Skeletal muscle cell (primary cell): ENCODE measurements at places on chromosomes 7 and 10.
A peak's percentile ranks its signal among the peaks of the same experiment; 100 is the strongest.

GRCh38 chr10:35423505-35424306 lies 87.4 kb downstream of the CCNY start:
- no peak for DNase-seq

DNA sequence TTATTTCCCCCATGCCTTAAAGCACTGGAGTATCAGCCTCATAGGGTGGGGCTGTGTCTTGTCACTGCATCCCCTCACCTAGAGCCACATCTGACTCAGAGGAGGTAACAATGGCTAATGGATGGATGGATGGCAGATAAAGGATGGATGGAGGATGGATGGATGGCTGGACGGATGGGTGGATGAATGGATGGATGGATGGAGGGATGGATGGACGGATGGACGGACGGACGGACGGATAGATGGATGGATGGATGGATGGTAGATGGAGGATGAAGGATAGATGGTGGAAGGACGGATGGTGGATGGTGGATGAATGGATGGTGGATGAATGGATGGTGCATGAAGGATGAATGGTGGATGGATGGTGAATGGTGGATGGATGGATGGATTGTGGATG lies 77.2 kb downstream of the PDGFA start:
- DNase-seq = no peak

- DNase-seq = no peak
Measured at GRCh38 chr10:73032536-73032935, 64.1 kb downstream of the P4HA1 start.

DNA sequence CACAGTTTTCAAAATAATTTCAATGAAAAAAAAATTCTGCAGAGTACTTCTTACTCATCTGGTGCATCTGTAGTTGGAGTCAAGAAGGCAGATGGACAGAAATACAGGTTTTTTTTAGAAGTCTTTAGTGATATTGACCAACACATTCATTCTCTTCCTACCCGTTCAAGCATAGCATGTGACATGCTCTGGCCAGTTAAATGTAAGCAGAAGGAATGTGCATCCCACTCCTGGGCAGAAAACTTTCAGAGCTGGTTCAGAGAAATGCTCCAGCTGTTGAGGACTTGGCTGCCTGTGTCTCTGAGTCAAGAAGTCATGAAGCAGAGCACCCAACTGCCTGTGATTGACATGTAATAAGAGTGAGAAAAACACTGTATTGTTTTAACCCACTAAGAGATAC lies 665.3 kb upstream of the IGFBP3 start:
- DNase-seq = no peak

GRCh38 chr7:120014925-120015465 lies 258.0 kb upstream of the KCND2 start:
- no peak for DNase-seq

- no peak for DNase-seq
Measured at GRCh38 chr7:15916681-15917380, 230.3 kb upstream of the MEOX2 start.

DNA sequence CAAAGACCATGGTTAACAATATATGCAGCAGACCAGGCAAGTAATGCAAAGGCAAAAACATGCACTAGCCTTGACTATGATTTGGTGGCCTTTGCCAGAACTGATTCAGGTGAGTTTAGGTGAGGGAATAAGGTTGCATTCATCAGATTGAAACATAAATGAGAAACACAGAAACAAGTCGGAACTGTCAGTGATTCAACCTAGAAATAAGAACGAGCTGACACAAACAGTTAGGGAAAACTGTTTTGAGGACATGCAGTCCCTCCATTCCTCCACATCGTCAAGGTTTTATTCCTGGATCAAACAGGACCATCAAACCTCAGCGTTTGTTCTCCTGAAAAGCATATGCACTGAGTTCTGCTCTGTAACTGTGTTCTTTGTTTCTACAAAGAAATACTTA lies 1.8 kb downstream of the ZNF248 start:
- DNase-seq = no peak

GRCh38 chr10:80356989-80357850 lies 639 bp downstream of the DYDC2 start:
- no peak for DNase-seq

GRCh38 chr10:15035385-15036301 lies 8.1 kb upstream of the OLAH start:
- peak; percentile 84 for DNase-seq

DNA sequence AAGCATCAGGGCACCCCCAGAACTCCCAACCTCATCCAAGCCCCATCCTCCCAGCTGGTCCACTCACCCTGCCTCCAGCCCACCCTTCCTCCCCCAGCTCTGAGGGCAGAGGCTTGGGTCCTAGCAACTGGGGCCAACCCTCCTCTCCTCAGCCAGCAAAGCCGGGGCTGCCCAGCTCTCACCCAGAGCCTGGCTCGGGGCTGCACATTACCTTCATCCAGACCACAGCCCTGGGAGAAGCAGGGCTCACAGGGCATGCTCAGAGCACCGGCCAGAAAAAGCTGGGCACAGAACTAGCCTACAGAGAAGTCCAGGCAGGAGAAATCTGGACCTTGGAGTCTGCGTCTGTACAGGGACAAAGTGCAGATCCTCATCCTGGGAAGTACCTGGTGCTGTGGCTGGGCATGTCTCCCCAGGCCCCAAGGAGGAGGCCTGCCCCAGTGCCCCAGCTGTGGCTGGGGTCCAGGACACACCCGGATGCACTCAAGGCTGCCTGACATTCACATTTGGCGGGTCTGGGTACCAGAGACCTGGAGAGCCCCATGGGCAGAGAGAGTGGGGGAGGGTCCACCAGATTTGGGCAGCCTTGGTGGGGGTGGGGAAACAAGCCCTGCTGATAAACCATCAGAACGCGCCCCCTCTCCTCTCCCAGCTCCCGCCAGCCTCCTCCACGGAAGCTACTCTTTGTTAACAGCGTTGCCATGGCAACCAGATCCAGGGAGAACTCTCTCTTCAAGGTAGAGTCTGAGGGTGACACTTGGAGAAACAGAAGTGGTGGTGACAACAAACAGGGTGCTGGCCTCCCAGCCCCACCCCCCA lies 5.1 kb downstream of the RASGEF1A start:
- DNase-seq = no peak

GRCh38 chr7:132805766-132806165 lies 229.5 kb upstream of the PLXNA4 start:
- no peak for DNase-seq

DNA sequence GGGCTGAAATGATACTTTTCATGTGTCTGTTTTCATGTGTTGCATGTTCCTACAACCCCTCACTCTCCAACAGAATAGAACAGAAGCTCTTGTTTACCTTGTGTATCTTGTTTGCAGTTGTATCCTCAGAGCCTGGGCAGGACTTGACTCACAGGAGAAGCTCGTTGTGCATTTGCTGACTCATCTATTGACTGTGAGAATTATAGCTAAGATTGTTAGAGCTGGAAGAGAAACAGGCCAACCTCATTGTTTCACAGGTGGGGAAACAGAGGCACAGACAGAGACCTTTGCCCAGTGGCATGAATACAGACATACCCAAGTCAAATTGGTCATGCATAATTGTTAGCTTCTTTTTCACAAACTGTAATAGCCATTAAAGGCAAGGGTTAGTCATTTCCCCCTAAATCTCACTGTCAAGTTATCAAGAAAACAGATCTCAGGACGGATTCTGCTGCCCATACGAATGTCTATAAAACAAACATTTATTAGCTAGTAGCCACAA lies 4.6 kb upstream of the TSPAN15 start:
- DNase-seq = peak; percentile 51

GRCh38 chr7:153627323-153627722 lies 424.9 kb upstream of the DPP6 start:
- DNase-seq = no peak

- DNase-seq = no peak
Measured at GRCh38 chr7:39248041-39248691, 270.5 kb downstream of the POU6F2 start.

DNA sequence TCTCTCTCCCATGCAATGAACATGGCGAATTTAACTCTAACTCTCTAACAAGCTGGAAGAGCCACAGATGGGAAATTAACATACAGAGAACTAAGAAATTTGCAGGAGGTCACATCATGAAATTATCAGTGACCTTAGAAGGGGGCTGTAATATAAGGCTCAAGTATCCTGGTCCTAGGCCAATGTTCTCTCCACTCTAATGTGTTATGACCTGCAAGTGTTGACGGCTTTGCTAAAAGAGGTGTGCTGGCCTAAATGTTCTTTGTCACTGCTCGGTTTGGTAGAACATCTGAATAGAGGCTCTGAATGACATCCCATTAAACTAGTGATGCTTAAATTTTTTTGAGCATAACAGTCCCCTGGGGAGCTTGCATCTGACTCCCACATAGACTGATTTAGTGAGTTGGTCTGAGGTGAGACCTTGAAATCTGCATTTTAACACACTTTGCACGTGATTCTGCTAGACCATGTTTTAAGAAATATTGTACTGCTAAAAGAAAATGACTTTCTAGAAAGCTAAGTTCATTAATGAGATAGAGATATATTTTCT lies 129.3 kb downstream of the GFRA1 start:
- no peak for DNase-seq

- peak; percentile 72 for DNase-seq
Measured at GRCh38 chr10:43888586-43888985, 239.9 kb upstream of the ZNF32 start.

DNA sequence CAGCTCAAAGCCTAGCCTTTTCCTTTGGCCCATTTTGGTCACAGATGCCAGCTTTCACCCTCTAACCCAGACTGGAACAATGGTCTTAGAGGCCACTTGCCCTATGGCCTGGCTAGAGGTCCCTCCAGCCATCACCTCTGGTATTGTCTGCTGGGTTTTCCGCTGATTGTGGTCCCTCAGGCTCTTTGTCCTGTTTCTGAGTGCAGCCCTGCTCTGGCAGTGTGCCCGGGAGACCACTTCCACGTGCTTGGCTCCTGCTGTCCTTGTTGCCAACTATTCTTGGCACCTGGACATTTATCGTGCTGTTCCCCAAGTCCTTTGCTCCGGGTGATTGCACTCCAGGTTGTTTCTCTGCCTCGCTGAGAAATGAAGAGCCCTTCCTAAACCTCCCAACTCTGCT lies 53.3 kb upstream of the FAM180A start:
- no peak for DNase-seq

- DNase-seq = no peak
Measured at GRCh38 chr10:13376746-13377145, 28.7 kb upstream of the SEPHS1 start.

DNA sequence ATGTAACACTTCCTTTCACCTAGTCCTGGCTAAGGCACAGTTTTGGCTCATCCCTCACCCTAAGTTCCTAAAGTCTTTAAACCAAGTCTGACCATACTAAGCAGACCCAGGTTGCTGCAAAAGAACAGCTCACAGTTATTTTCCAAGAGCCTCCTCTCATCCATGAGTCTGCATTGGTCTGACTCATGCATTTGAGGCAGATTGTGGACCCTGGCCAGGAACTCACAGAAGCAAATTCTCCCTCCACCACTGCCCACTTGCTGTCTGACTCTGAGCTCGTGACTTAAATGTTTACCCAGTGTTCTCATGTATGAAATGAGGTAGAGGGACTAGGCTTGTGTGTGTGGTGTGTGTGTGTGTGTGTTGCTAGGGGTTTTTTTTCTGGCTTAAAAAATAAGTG lies 1272.8 kb downstream of the TYW1 start:
- DNase-seq = no peak

- DNase-seq = no peak
Measured at GRCh38 chr7:116210345-116211005, at the start of gene TES. TSS of gene TES (plus strand) at chr7:116210539. CDS start at chr7:116210708, 169 bp downstream.

GRCh38 chr7:49635800-49636199 lies 137.6 kb upstream of the VWC2 start:
- DNase-seq = no peak

DNA sequence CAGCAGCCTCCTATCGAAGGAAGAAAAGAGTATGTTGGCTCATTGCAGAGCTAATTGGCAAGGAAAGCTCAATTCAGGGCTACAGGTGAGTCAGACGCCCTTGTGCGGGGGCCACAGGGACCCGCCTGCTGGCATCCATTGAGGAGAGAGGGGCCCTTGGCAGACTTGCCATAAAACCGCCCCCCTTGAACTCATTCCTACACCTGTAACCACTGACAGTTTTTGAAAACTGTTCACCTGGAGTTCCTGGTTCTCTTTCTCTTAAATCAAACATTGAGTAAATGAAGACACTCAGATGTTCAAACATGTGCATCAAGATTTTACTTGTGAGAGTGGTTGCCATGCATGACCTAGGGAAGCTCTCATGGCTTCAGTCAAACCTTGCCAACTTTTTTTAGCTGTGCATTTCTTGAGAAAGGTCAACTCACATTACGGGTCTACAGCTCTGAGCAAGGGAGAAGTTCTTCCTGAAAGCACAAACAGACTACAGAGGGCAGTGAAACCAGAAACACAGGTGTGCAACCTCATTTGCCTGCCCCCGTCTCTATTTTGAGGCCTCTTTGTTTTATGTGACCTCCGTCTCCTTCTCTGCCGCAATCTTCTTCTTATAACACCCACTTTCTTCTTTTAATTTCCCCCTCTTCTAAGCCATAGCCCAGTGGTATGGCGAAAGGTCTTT lies 87.8 kb downstream of the TBXAS1 start:
- DNase-seq = no peak

DNA sequence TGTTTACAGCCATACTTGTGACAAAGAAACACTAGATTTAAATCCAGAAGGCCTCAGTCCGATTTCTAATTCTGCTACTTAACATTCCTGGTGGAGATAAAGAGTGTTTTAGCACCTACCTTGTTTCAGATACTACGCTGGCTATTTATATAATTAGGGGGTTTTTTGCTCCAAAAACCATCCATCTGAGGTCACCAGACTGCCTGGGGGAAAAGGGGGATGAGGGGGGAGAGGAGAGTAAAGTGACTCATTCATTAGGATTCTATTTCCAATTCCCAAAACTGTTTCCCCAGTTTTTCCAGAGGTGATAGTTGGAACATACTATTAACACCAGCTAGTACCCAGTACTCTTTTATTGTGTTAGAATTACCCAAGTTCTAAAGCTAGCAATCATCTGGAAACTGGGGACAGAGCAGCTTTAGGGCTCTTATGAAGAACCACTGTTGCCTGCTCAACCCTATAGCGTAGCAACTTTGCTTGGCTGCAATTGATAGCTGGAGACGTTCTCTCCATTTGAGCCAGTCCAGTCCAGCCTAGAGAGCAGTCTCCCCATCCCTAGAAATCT lies 6.6 kb downstream of the GCC1 start:
- DNase-seq = no peak

GRCh38 chr7:106747804-106748203 lies 86.8 kb upstream of the CCDC71L start:
- no peak for DNase-seq

GRCh38 chr10:51318399-51319172 lies 244.3 kb downstream of the PRKG1 start:
- DNase-seq = no peak

DNA sequence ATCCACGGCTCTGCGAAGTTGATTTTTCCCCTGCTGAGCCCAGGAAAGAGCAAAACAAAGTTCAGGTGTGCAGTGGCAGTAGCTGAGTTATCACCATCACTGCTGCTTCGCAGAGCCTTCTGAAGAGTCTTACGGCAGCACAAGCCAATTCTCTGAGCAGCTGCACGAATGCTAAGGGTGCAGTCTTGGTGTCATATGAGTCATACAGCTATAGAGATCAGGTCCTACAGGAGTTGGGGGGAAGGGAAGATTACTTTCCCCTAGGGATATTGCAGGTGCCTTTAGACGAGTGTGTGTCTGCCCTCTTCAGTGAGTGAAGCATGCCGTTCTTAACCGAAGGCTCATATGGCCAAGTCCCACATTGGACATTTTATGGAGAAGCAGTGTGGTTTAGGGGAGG lies 227.8 kb downstream of the CELF2 start:
- no peak for DNase-seq
